ENCODE measurements at places on chromosomes 4 and X.

- no peak for DNase-seq
Measured at GRCh38 chr4:152064282-152064681, 303.5 kb upstream of the GATB start.

DNA sequence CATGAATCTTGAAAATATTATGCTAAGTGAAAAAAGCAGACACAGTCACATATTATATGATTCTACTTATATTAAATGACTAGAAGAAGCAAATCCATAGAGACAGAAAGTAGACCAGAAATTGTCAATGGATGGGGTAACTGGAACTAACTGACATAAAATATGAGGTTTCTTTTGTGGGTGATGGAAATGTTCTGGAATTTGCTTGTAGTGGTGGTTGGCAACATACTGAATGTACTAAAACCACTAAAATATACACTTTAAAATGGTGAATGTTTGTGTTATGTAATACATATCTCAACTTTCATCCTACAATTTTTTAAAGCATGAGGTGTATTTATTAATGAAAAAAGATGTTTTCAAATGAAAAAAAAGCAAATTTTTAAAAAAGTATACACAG, 14.7 kb downstream of the CNOT6L start:
- no peak for DNase-seq

- no peak for DNase-seq
Measured at GRCh38 chrX:111123606-111124179, 27.7 kb downstream of the PAK3 start.

GRCh38 chrX:43998374-43998773, 25.2 kb upstream of the NDP start:
- no peak for DNase-seq

DNA sequence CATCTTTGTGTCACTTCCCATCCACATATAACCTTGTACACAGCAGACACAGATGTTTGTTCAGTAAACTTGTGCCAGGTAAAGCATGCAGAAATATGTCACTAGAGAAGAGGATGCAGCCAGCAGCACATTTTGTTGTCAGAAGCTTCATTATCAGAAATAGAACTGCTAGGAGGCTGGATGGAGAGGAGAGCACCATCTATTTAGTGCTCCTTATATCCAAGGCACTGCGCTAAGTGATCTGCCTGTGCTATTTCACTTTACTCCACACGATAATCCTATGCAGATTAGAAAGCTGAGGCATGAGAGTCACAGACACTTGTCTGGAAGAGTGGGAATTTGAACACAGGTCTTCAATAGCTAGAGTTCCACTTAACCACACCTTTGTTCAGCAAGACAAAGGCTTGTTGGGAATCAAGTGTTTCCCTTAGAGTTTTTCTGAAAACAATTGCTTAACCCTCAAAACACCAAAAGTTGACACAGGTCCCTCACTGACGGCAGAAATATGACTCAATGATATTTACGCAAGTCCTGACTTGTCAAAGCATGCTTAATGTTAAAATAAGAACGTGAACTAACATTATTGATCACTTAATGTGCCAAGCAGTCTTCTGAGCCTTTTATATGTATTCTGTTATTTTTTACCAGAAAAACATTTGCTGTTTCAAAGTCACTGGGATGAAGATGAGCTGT, 1.2 kb upstream of the QDPR start:
- peak; percentile 56 for DNase-seq

- DNase-seq = no peak
Measured at GRCh38 chrX:7024850-7025249, 122.7 kb upstream of the STS start.

DNA sequence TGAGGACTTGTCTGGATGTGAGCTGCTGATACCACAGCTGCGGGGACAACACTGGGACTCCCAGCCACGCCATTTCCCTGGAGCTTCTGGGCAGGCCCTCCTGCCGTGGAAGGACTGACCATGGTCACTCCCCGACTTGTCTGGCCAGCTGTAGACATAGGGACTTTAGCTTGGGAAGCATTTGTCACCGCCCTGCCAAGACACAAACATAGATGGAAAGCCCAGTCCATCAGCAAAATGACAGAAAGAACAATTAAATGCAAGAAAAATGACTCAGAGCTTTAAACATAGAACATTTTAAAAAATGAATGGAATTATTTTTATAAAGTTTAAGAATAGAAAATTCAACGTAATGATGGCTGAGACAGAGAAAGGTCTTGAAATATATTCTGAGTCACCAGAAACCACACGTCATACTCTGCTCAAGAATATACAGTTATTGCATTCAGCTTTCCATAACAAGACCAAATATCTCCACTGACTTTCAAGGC, 107.6 kb upstream of the CBR4 start:
- no peak for DNase-seq

DNA sequence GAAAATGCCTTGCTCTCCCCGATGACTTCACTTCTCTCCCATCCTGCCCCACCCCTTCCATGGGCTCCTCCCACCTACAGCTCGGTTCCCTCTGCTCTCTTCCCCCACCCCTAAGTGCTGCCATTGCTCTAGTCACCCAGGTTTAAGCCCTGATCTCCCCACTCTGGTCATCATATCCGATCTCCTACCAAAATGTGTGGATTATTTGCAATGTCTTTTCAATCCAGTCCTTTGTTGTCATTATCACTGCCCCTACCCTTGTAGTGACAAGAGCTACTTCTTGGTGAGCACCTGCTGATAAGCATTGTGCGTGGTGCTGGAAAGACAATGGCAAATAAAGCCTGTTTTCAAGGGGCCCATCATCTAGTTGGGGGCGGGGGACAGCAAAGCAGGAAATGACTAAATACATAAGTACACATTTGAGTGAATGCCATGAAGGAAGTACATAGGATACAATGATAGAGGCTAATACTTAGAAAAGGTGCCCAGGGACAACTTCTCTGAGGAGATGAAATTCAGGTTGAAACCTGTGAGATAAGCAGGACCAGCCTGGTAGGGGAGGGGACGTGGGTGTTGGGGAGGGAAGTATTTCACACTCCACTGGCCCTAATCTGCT, 63.8 kb downstream of the DLG3 start:
- no peak for DNase-seq

GRCh38 chr4:17165286-17165685, 266.8 kb upstream of the LDB2 start:
- DNase-seq = no peak

DNA sequence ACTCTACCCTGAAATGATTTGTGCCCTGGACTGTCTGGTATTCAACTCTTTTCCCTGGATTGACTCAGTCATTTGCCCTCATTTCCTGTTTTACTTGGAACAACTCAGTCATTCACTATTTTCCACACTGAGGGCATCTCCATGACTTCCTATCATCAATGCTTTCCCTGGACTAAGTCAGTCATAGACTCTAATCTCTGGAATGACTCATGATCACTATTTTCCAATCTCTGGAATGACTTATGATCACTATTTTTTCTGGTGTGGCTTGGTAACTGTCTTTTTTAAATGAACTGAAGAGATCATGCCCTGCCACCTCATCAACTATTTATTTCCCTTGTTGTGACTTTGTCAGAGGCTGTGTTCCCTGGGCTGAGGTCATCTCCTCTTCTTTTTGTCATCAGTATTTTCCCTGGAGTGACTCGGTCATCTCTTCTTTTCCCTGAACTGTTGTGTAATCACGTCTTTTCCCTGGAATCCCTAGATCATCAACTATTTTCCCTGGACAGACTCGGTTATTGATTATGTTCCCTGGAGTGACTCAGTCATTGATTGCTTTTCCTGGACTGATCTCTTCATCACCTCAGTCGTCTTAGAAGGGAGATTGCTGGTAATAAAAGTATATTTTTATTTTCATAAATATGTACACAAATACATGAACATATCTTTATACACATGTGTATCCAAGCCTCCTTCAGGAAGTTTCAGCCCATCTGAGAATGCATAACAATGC, 327.1 kb upstream of the VCX start:
- no peak for DNase-seq

- no peak for DNase-seq
Measured at GRCh38 chrX:39017716-39018115, 216.5 kb downstream of the MID1IP1 start.

DNA sequence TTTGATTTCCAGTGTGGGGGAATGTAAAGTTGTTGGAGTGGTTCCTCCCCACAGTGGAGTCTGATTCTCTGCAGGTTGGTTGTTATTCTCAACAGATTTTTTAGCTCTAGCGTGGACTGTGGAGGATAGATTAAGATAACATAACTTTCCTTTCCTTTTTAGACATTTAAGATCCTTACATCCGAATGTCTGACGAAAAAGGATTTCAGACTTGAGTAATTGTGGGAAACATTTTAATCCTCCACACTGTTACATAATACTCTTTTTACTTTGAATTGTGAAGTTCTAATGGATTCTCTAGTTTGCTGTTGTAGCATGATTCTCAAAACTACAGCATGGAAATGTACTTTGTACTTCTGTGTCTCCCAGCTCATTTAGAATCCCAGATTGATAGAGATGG, 107.8 kb downstream of the ARHGAP10 start:
- no peak for DNase-seq

DNA sequence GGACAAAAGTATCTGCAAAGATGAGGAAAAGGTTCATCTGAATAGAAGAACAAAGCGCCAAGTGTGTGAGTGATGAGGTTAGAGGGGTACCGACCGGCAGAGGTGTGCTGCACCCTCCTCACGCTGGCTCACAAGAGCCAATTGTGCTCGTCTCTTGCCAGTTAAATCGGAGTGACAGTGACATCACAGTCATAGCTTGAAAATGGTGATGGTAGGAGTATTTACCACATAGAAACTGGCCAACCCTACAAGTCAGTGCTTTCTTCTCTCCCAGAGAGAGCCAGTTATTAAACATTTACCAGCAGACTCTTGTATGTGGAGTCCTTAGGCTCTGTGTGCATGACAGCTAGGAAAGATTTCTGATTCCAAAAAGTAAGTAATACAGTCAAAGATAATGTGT, 32.4 kb downstream of the CLDN22 start:
- no peak for DNase-seq

DNA sequence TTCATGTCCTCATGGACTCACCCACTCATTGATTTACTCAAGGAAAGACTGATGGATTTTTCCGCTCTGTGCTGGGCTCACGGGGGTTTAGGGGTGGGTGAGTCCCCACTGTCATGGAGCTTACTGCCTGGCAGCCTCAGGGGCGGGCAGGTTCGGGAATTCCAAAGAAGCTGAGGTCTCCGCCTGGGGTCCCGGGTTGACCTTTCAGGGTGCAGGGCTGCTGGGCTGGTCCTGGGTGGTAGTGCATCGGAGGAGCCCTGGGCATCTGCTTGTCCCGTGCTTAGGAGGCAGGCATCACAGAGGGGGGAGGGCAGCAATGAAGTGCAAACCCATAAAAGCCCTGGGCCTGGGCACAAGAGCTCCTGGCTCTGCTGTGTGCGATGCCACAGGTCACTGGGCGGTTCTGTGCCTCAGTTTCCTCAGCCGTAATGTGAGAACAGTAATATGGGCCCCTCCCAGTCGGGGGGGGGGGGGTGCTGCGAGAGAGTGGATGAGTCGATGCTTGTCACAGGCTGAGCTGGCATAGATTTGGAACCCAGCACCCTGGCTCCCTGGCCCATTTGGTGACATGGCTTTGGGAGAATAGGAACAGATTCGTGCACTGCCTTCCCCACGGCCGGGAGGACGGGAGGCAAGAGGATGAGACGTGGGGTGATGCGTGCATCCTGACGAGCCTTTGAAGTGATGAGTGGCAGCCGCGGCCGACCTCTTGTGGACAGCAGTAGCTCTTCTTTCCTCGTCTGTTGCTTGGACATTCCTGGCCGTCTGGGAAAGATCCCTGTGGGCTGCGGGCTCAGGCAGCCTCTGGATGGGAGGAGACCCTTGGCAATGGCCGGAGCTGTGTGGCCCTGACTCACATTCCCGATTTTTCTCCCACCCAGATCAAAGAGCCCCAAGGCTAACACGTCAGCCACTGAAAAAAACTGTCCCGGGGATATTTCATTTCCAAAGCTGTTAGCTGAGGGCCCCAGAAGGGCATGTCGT, 42.0 kb downstream of the PSAPL1 start:
- no peak for DNase-seq

DNA sequence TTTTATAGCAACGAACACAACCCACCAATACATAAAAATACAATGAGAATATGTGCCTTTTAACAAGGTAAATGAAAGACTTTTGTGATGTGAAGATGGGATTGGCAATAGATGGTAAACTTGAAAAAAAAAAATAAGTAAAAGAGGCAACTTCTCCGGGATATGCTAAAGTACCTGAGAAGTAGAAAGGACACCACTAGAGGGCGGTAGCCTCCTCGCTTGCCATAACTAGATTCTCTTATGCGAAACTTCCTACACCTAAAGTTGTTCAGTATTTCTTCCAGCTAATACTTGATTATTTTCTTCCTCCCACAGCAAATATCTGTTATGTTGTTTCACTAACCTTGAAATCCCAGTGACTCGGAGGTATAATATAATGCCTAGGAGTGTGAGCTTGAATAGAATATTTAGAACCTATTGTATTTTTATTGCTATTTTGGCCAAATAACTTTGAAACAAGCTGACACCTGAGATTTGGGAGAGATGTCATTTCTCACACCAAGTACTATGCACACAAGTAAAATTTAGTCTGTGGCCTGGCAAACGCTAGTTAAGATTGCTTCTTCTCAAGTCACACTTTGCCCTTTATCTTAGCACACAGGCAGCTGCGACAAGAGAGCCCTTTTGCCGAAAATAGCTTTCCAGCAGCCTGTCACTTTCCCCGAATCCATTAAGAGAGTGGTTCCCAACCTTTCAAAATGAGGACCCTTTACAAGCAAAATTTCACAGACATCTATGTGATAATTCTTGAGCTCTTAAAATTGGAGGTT, 44.9 kb upstream of the PDLIM5 start:
- peak; percentile 88 for DNase-seq

GRCh38 chr4:182206266-182206665, 36.9 kb upstream of the TENM3 start:
- no peak for DNase-seq

DNA sequence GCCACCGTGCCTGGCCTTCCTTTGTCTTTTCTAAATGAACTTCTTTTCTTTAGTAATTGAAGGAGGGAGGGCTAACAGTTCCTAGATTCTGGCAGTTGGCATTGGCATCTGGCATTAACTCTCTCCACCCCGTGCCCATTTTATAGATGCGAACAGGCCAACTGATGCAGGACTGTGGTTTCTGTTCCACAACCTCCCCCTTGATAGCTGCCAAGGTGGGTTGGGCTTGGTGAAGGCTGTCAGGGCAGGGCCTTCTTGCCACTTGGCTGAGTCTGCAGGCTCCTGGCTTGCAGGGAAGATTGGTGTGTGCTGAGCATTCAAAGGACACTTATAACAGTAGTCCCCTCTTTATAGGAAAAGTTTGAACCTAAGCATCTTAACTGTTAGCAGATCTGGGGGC, 4.3 kb downstream of the SOWAHD start:
- DNase-seq = no peak

DNA sequence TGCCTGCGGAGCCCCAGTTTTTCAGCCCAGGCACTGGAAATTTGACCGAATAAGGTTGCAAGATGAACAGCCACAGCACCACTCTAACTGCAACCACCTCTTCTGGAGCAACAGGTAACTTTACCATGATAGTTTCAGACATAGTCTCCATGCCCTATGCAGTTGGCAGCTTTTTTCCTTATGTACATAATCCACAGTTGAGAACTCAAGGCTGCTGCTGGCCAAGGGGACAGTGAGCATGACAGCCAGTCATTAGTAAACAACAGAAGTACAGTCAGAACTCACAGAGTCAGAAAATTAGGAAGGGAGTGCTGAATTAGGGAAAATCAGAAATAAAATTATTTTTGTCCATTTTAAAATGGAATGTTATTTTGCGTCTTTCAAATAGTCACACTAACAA, 192.7 kb upstream of the NHS start:
- no peak for DNase-seq

GRCh38 chr4:41575665-41576064, 37.7 kb downstream of the LIMCH1 start:
- no peak for DNase-seq

GRCh38 chrX:14420841-14421240, 108.5 kb upstream of the GLRA2 start:
- no peak for DNase-seq

Data from pons (tissue), 1 donor.